ENCODE measurements at places on chromosomes 3 and 15.

DNA sequence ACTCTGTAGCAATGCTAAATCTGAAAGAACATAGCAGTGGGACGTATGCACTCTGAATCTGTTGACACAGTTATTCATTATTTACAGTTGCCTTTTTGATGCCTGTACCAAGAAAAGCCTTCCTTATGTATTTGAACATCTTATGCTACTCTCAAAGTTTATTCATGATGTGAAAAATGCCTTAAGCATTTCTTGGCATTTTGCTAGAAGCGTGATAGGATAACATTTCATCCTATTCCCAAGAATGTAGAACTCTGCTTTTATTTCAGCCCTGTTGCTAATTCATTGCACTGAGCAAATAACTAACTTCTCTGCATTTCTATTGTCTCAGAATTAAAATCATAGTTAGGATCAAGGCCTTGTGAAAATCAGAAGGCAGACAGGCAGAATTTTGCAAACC lies 105.5 kb downstream of the STRIT1 start:
- no peak for DNase-seq

GRCh38 chr15:98853161-98853560 lies 154.4 kb downstream of the PGPEP1L start:
- DNase-seq = peak; percentile 36

DNA sequence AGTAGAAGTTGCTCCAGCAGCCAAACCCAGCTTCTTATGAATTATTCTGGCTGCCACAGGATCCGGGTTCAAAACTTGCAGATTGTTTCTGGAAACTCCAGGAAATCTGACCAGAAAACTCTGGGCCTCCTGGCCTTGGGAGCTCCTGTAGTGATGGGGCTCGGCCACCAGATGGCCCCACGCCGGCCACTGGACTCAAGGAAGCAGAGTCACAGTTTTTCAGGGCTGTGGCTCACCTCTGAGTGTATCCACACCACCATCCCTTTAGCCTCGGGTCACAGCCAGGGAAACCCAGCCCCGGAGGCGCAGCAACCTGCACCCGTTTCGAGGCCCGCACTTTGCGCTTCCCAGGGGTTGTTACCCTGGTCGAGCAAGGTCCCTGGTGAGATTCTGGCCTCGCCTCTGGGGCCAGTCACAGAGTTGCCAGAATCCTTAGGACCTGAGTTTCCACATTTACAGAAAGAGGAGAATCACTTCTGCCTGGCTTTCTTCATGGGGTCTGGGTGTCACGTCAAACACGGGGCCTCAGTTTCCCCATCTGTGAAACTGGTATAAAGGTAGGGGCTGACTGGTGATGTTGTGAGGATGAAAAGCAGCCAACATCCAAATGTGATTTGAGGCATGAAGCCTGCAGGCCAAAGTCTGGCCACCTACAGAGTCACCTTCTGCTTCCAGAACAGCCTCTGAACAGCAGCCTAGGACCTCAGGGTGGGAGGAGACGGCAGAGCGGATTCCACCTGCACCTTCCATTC lies 53.5 kb upstream of the LCTL start:
- no peak for DNase-seq

GRCh38 chr3:53531749-53532148 lies 37.3 kb downstream of the CACNA1D start:
- no peak for DNase-seq

DNA sequence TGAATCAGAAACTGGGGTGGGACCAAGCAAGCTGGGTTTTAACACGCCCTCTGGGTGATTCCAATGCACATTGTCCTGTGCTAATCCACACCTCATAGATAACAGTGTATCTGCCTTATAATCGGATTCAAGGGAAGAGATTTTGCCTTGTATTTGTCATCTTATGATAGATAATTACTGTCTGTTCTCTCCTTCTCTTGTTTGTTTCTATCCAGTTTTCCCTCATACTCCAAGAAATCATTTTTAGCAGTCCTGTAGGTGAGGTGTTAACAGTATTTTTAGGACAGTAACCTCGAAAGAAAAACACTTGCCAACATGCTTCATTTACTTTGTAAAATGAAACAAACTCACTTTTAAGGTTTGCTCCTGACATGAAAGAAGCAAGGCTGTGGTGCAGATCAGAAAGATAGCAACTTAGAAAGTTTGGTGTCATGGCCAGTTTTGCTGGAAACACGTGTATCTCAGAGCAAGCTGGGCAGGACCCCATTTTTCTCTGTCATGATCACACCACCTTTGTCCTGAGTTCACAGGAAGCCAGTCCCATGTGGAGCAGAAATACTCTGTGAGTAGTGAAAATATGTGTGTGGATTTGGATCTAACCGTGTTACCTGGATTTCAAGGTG lies 72.6 kb downstream of the TRAK1 start:
- DNase-seq = no peak

DNA sequence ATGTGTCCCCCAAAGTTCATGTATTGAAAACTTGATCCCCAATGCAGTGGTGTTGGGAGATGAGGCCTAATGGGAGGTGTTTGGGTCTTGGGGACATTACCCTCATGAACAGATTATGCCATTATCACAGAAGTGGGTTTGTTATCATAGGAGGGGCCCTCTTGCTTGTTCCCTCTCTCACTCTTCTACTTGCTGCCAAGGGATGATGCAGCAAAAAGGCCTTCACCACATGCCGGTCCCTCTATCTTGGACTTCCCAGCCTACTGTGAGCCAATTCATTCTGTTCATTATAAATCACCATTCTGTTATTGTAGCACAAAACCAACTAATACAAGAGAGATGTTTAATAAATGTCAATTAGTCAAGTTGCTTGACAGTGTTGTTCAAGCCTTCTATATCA lies 47.2 kb downstream of the FAM227B start:
- no peak for DNase-seq
